ENCODE measurements at places on chromosomes 1 and 21. TPM values are rescaled to one million over a fixed set of nuclear protein-coding genes. Genes with fewer than 3 reads are reported as not detected.

The PPM1J gene
- 1.4 TPM for total RNA-seq

The DENND2C gene
- 2.4 TPM for total RNA-seq

The C1orf216 gene
- 16.0 TPM for total RNA-seq

The E2F2 gene
- 1.5 TPM for total RNA-seq

The TMPRSS2 gene
- not detected for total RNA-seq

The RAP1A gene
- 75.1 TPM for total RNA-seq

The F3 gene
- total RNA-seq = 91.0 TPM

The GALE gene
- total RNA-seq = 18.1 TPM

The NBPF20 gene
- total RNA-seq = 2.2 TPM

DNA sequence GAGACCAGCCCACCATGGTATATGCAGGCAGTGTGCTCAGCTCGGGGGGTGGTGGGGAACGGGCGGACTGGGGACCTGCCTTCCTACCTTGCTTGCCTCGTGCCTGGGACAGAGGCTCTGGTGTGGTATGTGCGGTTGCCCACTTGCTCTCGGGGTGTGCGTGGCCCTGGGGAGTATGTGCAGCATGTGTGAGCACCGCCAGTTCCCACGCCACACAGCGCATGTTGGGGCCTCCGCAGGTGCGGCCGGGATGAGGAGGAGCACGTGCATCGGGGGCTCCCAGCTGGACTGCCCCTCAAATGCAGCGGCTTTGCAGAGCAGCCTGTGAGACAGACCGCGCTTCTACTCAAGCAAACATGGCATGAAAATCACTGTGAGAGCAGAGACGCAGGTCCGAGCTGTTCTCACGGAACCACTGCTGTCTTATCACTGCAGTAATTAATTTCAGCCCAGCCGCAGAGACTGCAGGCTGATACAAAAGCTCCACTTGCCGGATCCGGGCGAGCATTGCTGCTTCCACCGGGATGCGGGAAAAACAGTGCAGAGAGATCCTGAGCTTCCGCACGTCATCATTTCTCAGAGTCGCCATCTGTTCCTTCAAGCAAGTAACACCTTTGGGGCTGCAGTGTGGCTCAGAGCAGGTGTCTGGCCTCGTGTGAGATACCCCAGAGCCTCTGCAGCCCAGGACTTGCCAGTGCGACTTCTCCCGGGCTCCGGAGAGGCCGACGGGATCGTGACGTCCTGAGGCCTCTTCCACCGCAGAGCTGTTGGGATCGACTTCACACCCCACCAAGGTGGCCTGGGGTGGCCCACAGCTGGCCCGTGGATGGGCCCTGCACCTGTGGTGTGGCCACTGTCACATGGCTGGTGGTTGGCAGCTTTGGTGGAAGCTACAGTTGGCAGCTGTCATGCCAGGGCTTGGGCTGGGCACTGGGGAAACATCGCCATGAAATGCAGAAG lies 92.6 kb upstream of the ACTRT2 start:
- no peak for DNase-seq

DNA sequence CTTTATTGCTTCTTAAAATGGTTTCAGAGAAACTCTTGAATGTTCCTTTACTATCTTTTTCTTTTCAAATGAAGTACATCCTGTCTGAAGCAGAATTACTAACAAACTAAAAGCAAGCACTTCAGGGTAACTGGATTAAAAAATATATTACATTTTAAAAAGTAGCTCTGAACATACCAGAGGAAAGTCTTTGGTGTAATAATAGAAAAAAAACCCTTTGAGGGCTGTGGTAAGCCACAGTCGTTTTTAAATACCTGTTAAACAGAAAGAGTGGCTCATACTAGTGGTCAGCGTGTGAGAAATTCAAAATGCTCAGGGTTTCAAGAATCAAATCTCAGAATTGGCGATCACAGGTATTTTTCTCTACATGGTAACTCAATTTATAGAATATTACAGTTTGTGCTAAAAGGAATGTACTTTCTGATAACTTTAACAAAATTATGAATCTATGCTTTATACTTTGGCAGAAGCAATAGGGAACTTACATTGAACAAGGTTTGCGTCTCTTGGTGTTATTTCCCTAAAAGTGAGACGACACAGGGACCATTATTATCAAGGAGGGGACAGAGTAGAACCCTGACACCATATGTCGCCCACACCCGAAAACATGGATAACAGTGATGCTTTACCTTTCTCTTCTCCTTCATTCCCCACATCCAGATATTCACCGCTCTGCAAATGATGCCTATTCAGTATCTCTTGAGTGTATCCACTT lies 97.0 kb upstream of the DPH5 start:
- no peak for DNase-seq

DNA sequence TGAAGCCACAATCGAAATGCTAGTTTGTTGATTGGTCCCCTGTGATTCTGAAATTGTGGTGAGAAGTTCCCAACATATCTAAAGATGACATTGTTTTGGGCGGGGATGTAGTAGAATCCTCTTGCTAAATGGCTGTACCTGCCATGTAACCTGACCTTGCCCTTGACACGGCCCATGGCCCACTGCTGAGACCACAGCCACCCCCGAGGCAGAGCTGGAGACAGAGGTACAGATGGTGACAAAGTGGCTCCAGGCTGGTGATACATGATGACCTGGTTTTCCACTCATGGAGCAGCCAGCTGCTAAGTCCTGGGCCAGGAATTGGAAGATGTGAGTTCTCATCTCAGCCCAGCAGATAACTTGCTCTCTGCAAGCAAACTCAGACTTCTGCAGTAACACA lies 226.5 kb downstream of the FOXD2 start:
- DNase-seq = no peak

- no peak for DNase-seq
These were observed 9.8 kb upstream of the DMBX1 start for GRCh38 chr1:46479744-46480350.

DNA sequence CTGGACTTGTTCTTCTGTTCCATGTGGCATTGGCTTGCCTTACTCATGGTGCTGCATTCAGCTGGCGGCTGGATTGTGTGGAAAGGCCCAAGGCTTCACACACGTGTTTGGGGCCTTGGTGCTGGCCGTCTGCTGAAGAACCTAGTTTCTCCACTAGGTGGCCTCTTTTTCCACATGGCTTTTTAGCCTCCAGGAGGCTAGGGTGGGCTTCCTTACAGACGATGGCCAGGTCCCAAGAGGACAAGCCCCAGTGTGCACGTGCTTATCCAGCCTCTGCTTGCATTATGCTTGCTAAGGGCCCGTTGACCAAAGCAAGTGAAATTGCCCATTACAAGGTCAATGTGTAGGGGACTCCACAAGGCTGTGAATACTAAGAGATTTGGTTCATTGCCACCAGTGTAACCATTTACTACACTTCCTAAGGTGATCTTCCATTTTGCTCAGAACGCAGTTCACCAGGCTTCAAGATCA lies 47.5 kb upstream of the FOXO6 start:
- no peak for DNase-seq

DNA sequence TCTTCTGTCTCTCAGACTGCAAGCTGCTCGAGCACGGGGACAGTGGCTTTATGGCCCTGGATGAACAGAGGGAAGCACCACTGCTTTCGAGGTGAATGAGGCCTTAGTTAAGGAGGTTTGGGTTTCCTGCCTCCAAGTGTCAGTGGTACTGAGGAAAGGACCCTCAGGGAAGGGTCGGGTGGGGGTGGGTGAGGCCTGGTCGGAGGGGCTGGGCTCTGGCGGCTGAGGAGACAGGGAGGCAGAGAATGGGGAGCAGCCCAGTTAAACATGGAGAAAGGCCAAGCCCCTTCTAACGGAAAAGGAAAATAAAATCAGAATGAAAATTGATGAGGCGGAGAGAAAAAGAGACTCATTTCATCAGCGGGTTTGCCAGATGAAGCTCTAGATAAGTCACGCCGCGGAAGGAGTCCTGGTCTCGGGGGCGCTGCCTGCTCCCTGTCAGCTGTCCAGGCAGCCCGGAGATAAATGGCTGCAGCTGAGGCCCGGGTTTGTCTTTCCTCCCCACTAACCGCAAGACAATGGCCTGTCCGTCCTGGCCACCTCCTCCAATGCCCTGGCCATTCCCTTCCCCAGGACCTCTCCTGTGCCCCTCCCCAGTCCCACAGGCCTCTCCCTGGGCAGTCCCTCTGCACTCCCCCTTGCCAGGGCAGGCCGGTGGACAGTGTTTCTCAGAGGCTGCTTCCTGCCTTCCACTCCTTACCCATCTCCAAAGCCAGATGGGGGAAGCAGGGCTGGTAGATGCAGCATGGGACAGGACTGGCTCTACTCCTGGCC lies 55.2 kb downstream of the LRRN2 start:
- DNase-seq = no peak

- DNase-seq = no peak
These were observed 344.4 kb downstream of the KCTD3 start for GRCh38 chr1:215911406-215911968.

GRCh38 chr1:115469703-115470476 lies 131.8 kb upstream of the NGF start:
- DNase-seq = no peak
